ENCODE measurements at places on chromosomes 4 and X.

DNA sequence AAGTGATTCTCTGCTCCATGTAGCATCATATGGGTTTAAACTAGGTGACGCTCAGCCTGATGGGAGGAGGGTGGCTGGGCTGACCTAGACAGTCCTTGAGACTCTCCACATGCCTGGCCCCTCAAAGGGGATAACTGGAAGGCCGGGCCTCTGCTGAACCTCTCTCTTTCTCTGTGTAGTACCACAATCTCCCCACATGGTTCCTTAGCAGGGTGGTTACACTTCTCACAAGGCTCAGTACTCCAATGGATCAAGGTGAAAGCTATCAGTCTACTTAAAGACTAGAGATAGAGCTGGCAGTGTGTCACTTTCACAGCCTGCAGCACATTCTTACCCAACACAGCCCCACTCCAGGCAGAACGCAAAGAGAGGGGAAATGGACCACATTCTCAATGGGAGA lies 80.4 kb downstream of the LDB2 start:
- DNase-seq = no peak

GRCh38 chr4:123418351-123418931 lies 21.8 kb downstream of the SPRY1 start:
- DNase-seq = no peak

GRCh38 chr4:81491943-81492342 lies 20.2 kb upstream of the RASGEF1B start:
- DNase-seq = no peak

DNA sequence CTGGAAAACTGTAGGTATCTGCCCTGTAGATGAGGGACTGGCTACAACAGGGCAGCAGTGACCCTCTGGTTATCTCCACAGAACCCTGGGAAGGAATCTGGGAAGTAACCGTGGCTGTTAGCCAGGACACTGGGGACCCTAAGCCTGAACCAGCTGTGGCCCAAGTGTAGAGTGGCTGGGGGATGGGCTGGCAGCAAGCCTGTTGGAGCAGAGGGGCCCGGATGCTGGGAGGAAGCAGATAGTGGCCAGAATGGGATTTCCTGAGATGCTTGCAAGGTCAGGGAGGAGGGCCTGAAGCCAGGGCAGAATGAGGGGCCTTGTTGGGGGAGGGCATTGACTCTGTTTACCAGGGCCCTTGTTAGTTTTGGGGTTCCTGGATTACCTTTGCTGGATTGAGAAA lies 161.0 kb upstream of the EOLA2 start:
- DNase-seq = no peak

All from right hindlimb (tissue), 1 donor.